Fibroblast of villous mesenchyme (primary cell): ENCODE measurements at places on chromosomes 1 and 21.

GRCh38 chr1:41642922-41643821 lies 158.7 kb upstream of the EDN2 start:
- DNase-seq: no peak

- DNase-seq: no peak
Measured at GRCh38 chr21:44458971-44459711, 3.8 kb downstream of the LRRC3 start.

DNA sequence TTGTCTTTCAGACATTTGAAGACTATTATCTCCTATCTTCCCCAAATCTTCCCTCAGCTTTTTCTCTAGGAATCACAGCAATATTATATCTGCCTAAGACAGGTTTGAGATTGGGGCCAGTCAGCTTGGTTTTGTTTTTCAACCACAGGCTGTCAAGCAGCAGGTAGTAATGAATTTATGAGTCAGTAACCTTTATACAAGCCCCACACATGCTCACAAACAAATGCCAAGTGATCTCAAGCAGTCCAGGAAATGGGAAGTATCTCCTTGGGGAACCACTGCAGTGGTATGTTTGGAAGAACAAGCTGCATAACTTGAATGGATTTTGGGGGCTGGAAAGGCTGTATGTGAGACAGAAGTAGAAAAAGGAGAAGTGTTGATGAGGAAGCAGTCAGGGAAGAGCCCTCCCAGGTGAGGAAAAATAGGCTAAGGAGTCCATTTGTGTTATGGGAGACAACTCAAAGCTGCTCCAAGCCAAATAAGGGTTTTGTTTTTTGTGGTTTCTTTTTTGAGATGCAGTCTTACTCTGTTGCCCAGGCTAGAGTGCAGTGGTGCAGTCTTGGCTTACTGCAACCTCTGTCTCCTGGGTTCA lies 2.1 kb downstream of the DHDDS start:
- no peak for DNase-seq

DNA sequence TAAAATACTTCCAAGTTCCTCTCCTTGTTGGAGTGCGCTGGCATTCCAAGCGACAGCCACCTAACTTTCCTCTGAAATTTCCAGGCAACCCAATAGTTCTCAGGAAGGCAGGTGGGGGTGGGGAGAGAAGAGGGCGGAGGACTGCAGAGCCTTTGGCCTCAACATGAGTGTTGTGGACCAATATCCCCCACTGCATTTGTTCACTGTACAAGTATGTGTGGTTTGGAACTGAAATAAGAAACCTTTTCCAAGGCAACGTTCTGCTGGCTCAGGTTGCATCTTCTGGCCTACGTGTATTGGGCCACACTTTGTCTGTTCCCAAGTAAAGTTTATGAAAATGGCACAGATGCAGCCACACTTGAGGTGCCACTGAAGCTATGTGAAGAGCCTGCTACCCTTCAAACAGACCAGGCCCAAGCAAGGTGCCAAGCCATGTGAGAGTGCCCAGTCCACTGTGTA lies 153.4 kb downstream of the DHRS3 start:
- peak; percentile 68 for DNase-seq

GRCh38 chr1:181043025-181043888 lies 9.5 kb downstream of the MR1 start:
- peak; percentile 84 for DNase-seq

DNA sequence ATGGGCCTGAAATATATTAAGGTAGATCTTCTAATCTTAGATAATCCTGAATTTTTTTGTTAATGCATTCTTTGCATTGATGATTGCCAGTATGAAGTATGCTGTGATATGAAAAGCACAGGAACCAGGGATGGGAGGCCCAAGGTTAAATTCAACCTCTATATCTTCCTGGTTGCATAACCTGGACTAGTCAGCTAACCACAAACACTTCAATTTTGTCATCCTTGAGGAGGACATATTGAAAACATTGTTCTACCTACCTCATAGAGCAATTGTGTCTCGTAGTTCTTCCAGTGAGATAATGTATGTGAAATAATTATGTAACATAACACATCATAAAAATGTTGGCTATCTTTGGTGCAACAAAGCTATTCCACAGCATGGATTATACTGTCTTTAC lies 25.6 kb downstream of the PDC start:
- DNase-seq: no peak

GRCh38 chr1:106651028-106651762 lies 405.3 kb upstream of the PRMT6 start:
- no peak for DNase-seq

- DNase-seq: no peak
Measured at GRCh38 chr1:206985162-206985749, 15.0 kb upstream of the FCAMR start.

- no peak for DNase-seq
Measured at GRCh38 chr1:86753700-86754099, 49.3 kb downstream of the SH3GLB1 start.

GRCh38 chr1:222275729-222276465 lies 272.0 kb downstream of the HHIPL2 start:
- no peak for DNase-seq

DNA sequence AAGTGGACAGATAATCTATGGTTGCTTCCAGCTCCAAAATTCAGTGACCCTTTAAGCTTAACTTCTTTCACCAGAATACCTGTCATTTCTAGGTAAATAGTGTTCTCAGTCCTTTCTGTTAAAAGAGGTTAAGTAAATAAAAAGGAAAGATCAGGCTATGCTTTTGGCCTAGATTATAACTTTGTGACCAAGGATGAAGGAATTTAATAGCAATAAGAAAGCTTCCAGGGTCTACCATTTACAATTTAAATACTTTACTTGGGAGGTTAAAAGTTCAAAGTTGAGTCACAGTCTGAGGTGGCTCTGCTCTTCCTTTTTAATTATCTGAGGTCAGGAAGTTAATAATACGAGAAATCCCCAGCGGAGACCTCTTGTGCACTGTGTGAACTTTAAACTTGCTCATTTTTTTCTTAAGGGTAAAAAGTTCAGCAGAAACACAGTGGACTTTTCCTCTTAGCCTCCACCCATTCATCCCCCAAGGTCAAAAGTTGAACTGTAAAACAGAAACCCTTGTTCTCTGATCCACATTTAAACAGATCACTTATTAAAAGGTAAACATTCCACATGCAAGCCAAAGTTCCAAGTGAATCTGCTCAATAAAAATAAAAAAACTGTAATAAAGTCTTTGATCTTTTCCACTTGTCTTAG lies 187.1 kb downstream of the NRIP1 start:
- peak; percentile 72 for DNase-seq

GRCh38 chr1:235901461-235901860 lies 34.8 kb upstream of the LYST start:
- DNase-seq: peak; percentile 89

DNA sequence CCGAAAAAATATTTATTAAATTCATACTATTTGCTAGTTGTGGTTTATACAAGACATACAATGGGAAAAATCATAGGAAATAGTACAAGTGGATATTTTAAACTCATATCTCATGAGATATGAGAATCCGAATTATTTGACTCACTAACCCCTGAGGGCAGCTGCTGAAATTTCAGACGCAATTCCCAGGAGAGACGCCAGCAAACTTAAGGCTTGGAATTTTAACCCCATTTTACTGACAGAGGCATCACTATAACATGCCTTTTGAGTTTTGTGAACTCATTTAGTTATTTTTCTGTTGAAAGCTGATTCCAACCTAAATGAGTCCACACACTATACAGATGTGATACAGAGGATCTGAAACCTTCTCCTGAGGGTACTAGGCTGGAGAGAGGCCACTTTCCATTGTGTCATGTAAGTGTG lies 5.9 kb upstream of the MROH9 start:
- DNase-seq: peak; percentile 6

DNA sequence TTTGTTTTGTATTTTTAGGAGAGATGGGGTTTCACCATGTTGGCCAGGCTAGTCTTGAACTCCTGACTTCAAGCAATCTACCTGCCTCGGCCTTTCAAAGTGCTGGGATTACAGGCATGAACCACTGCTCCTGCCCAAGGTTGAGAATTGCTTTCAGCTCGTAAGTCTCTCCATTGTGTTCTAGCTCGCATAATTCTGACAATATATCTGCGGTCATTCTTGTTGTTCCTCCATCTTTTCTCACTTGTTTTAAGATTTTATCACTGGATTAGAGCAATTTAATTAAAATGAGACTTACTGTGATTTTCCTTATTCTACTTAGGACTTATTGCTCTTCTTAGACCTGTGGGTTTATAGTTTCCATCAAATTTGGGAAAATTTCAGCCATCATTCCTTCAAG lies 102.9 kb downstream of the AHCTF1 start:
- DNase-seq: no peak

- peak; percentile 61 for DNase-seq
Measured at GRCh38 chr1:181038399-181038873, 4.7 kb downstream of the MR1 start.

GRCh38 chr1:165897326-165898303 lies 70.2 kb downstream of the UCK2 start:
- peak; percentile 83 for DNase-seq

- peak; percentile 45 for DNase-seq
Measured at GRCh38 chr1:236495467-236496112, 28.2 kb upstream of the LGALS8 start.

DNA sequence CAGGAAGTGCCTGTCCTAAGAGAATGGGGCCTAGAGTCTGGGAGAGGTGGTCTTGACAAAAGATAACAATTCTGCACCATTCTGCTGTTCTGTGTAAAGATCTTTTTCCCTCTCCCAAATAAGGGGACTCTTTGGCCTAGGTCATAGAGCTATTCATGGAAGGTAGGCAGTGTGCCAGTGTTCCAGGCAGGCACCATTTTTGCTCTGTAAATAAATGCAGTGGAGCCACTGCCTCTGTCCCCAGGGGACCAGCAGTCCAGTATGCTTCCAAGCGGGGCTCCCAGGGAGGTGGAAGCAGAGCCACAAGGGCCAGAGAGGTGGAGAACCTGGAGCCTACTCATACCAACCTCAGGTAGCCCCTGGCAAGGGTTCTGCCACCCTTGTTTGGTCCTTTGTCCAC lies 25.9 kb downstream of the KCNA2 start:
- no peak for DNase-seq

DNA sequence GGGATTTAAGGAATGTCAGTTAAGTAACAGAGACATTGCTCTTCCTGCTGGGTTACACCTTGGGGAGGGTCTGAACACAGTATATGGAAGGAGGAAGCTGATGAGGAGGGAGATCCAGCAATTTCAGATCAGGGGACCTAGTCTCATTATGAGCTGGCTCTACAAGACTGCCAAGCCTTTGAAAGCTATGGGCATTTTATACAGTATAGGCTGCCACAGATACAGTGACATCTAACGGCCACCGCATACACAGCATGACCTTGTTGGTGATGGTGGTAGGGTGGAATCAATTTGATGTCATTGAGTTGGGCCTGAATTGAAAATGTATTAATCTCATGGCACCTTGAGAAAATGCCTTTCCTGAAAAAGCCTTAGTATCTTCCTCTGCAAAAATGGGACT lies 22.6 kb upstream of the ZP4 start:
- DNase-seq: no peak

GRCh38 chr1:87647430-87648177 lies 318.9 kb downstream of the LMO4 start:
- DNase-seq: no peak

DNA sequence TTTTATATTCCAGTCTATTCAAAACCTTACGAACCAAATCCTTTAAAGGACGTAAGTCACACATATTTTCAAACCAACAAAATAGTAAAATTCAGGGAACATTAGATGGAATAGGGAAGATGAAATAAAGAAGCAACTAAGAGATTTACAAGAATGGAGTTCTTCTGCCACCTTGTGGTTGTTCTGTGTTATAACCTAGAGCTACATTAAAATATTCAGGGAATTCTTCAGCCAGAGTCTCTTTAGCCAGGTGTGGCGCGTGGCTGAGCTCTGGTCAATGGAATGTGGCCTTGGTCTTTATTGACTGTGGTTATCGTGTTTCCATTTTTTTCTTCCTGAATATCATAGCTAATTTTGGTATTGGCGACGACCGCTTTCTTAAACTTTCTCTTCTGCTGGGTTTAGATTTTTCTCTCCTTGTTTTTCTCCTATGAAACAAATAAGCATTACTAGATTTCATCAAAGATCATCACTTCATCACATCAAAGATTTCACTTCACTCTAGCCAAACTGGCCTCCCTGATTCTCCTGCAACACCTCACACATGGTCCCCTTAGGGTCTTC lies 221.3 kb downstream of the MRPL39 start:
- DNase-seq: peak; percentile 58

- peak; percentile 43 for DNase-seq
Measured at GRCh38 chr1:154344977-154345837, 19.9 kb downstream of the ATP8B2 start.

GRCh38 chr1:41711581-41711980 lies 207.1 kb downstream of the HIVEP3 start:
- no peak for DNase-seq

- DNase-seq: no peak
Measured at GRCh38 chr1:155024315-155024714, 9.3 kb downstream of the DCST2 start.

- DNase-seq: no peak
Measured at GRCh38 chr1:48644905-48645605, 131.6 kb downstream of the BEND5 start.

DNA sequence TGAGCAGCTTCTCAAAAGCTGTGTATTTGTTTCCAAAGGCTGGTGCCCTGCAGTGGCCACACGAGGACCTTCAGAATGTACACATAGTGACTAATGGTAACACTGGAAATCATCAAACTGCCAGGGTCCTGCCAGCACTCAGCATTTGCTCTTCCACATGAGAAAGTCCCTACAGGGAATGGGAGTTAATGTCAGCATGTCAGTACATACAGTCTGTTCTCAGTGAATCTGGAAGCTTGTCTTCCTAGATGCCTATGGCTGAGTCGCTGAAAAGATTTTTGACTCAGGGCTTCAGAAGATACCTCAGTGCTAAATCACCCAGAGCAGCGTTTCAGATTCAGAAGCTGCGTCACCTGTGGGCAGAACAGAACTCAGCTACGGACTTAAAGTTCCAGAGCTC lies 108.2 kb downstream of the CDC7 start:
- DNase-seq: peak; percentile 78

- DNase-seq: no peak
Measured at GRCh38 chr1:212862111-212862690, 4.1 kb downstream of the FLVCR1 start.

DNA sequence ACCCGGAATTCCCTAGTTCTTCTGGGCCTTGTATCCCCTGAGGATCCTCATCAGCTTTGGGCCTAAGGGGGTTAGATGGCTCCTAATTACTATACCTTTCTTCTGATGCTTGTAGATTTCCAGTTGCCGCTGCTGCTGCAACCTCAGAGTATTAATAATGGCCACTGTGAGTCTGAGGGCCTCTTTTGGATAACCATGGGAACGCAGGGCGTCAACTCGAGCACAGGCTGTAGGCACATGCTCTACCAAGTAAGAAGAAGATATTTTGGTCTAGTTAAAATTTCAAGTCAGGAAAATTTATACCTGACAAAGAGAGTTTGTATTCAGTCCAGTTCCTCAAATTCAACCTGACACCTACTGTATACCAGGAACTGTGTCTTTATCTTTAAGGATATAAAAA lies 28.2 kb downstream of the UROD start:
- no peak for DNase-seq

GRCh38 chr1:154408174-154408777 lies 3.1 kb downstream of the IL6R start:
- DNase-seq: peak; percentile 67

DNA sequence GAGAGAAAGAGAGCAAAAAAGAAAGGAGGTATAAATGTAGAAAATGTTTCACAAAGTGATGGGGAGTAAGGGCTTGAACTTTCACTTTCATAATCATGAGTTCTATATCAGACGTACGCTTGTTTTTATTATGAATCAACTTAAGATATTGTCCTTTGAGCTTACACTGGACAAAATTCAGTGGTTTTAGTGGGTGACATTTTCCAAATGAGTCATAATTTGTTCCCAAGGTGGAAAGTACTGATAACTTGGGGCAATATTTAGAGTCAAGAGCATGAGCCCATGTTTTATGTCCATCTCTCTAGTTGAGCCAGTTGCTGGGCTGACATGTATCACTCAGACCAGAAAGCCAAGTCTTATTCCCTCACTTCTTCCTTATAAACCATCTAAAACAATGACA lies 161.6 kb downstream of the CHRM3 start:
- no peak for DNase-seq
